ENCODE measurements at places on chromosomes 7 and 10.

DNA sequence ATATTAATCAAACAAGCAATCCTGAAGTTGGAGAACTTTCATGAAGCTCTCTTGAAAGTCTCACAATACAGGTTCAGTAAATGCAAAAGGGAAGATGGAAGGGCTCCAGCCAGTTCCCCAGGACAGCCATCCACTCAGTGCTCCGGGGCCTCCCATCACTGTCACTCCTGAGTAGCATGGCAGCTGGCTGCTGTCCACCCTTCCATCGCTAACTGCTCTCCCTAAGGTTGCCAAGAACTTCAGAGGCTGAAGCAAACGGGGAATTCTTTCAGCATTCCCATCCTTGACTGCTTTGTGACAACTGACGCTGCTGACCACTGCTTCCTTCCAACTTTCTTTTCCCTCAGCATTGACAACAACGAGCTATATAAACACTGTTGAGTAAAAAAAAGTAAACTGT is 69.1 kb downstream of the VPS41 start:
- DNase-seq = no peak

GRCh38 chr7:36265680-36266079 is 112.6 kb downstream of the EEPD1 start:
- DNase-seq = no peak

DNA sequence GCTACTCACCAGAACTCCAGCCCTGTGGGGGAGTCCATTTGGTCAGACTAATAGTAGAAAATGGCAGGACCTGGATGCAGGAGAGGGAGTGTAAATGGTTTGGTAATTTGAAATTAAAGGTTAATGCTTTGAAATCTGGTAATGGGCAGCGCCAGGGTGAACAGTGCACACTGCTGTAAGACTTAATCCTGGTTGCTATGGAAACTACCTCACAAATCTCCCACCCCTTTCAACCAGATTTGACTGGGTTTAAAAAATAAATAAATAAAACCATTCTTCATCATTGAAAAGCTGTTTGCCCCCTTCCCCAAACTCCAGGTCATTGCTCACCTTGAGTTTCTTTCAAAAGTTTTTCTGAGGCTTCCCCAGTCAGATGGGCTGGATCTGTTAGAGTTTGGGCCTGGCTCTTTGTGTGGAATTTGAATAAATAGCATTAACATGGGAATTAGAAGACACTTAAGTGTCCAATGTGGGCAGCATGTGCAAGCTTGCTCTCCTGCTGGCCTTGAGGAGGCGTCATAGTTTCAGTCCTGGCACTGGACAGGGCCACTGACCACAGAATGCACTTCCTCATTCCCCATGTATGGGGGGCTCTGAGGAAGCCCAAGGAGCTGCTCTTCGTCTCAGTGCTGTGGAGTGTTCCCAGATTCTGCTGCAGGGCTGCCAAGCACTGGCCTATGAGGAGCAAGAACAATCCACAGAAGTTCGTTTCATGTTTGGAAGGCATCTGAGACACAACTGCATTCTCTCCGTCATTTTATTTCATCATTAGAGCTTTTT is 90.7 kb downstream of the LRRC4 start:
- no peak for DNase-seq

DNA sequence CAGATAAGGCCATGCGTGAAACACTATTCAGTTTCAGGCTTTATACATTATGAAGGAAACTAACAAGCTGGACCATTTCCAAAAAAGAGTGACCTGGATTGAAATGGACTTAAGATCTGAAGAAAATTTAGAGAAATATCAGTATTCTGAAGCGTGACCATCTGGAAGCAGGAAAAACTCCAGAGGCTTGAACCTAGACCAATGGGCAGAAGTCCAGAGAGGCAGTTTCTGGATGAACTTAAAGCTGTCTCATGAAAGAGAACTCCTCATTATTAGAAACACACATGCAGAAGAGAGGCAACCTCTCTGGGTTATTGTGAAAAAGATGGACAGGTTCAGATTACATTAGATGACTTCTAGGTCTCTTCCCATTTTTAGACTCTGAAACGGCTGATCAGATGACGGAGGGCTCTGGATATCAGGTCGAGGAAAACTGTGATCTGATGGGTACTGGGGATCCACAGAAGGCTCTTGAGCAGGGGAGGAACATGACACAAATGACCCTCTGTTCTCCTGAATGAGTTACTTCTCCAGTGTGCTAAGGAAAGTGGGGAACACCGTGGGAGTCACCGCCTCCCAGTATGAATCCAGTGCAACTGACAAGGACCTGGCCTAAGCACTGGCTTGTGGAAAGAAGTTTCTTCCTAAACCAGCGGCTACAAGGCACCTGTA is 116.5 kb downstream of the SPDYE5 start:
- no peak for DNase-seq

DNA sequence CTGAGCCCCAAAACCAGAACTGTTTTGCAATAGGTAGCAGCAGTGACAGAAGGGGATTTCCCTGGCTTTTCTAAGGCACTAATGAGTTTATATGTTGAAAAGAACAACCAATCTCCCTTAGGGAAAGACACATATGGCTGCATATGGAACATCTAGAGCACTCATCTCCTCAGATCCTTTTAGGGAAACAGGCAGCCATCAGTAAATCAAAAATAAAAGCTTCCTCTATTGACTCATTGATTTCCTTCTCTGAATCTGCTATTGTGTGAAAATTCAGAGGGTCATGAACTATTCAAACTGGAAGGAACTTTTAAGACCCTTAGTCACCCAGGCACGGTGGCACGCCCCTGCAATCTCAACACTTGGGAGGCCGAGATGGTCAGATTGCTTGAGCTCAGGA is 110.9 kb upstream of the NANOS1 start:
- no peak for DNase-seq

DNA sequence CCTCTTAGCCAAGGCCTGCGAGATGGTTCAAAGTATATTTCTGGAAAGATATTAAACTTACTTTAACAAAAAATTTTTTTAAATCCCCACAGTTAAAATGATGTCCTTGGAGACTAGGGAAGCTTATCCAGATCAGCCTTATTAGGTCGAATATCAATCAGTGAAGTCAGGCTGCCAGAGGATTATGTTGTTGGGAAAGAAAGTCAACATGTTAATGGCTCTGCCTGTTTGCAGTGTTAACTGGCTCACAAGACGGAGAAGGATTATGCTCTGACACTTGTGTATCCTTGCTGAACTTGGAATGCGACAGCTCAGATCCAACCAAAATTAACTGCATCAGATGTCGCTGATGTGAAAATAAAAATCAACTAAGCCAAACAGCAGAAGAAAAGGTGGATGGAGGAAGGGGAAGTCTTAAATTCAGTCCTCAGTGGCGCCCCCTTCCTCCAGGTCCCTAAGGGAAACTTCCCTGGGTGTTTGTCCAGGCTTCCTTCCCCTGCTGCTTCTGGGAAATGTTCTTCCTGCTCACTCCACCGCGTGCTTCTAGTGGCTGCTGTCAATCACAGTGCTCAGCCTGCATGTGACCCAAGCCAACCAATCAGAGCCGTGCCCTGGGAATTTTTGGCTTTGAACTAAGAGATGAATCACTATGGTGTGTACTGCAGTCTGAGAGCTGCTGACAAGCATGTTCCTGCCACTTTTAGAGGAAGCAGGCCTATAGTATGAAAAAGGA is 690.4 kb upstream of the NRP1 start:
- DNase-seq = no peak

- DNase-seq = peak; percentile 37
Measured at GRCh38 chr7:151795168-151795811, 81.6 kb downstream of the PRKAG2 start.
